ENCODE measurements at places on chromosomes 12 and 14. TPM values are rescaled to one million over a fixed set of nuclear protein-coding genes. Genes with fewer than 3 reads are reported as not detected.

HOXC9 gene
- polyA plus RNA-seq = 30.0 TPM

GRCh38 chr12:48779869-48780268 is 9.0 kb downstream of the ADCY6 start:
- DNase-seq = no peak

DNA sequence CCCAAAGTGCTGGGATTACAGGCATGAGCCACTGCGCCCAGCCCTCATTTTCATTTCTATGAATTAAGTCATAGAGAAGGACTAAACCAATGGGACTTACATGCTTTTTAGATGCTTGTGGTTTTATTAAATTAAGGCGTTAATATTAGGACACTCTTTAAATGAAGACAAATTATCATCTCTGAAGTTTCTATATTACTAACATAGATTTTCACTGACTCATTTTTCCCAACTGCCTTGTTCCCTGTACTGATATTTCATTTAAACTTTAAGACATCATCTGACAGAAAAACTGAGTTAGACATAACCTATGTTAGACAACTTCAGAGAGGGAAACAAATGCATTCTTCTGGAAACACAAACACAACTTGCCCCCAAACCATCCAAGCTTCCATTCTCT is 99.8 kb downstream of the BTG1 start:
- DNase-seq = no peak

GRCh38 chr12:46432325-46432724 is 59.8 kb upstream of the SLC38A2 start:
- no peak for DNase-seq

DNA sequence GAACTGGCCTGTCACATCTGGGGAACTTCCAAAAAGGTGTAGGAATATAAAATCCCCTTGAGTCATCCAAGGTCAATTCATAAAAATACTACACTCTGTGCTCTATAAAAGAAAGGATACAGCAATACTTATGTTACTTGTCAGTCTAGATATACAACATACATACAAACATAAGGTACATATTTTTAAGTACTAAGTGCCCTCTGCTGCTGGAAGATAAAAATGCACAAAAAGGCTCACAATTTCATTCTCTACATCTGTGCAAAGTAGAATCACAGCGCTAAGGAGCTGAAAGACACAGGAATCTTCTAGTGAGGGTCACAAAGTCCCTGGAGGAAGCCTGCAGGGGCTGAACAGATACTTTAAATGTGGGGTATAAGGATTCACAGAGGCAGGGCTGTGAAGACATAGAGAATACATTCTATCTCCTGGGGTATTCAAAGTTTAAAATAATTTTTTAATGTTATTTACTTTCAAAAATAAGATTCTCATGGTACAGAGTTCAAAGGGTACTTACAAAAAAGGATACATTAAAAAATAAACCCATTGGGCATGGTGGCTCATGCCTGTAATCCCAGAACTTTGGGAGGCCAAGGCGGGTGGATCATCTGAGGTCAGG is 10.2 kb upstream of the GOLGA5 start:
- DNase-seq = peak; percentile 63

GRCh38 chr14:28130610-28131284 is 635.8 kb upstream of the FOXG1 start:
- DNase-seq = no peak

DNA sequence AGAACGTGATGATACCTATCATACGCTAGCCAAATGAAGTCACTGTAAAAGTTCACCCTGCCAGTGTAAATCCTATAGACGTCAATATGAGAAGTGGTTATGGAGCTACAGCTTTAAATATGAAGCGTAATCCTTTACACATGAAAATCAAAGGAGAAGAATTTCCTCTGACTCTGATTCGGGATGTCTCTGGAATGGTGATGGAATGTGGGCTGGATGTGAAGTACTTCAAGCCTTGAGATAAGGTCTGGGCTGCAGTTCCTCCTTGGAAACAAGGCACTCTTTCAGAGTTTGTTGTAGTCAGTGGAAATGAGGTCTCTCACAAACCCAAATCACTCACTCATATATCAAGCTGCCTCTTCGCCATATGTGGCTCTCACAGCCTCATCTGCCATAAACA is 53.1 kb upstream of the NAP1L1 start:
- no peak for DNase-seq

NXPH4 gene
- polyA plus RNA-seq = 4.1 TPM

GRCh38 chr12:26798023-26798422 is 35.0 kb downstream of the ITPR2 start:
- DNase-seq = peak; percentile 70

OVCH1 gene
- polyA plus RNA-seq = 0.89 TPM
